Tongue (tissue), 3 donors: ENCODE measurements at places on chromosomes 2 and 18. TPM values are rescaled to one million over a fixed set of nuclear protein-coding genes. Genes with fewer than 3 reads are reported as not detected.

Gene CD302
- total RNA-seq: 24.5 TPM

- no peak for DNase-seq
Measured at GRCh38 chr2:28818053-28818452, 7.4 kb downstream of the SPDYA start.

DNA sequence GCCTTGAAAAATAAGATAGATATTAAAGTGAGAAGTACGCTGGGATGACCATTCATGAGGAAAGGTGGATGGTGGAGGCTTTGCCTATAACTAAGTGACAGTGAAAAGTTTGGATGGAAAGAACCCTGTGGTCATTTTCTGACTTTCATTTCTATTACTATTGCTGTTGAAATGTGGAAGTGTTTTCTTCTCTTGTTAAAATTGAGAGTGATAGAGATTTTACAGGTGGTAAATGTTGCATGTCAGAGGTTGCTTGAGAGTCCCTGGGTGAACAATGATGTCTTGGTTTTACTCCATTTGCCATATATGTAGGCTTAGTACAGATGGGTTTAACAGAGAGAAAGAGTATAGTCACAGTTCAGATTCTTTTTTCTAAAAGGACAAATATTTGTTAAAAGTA is 18.4 kb downstream of the NCOA1 start:
- no peak for DNase-seq

DNA sequence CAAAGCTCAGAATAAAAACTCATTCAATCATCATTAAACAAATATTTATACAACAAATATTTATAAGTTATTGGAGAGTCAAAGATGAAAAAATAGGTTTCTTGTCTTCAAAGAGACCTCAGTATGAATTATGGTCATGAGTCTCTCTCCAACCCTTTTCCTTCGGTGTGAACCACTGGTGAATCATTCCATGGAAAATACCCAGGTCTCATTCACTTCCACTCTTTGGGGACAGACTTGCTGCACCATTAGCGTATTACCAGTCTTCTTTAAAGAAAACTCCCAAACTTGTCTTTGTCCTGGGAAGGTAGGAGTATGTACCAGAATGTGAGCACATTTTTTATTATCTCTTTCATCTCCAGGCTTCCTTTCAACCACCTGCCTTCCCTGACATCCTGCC is 257.4 kb upstream of the RBMS1 start:
- no peak for DNase-seq

GRCh38 chr2:216064014-216064630 is 17.5 kb downstream of the PECR start:
- no peak for DNase-seq
